ENCODE measurements at places on chromosomes 2 and 18.

- no peak for DNase-seq
Measured at GRCh38 chr18:2984091-2984490, 28.9 kb downstream of the LPIN2 start.

GRCh38 chr2:99552529-99552928 is 62.7 kb upstream of the REV1 start:
- DNase-seq, result no peak

DNA sequence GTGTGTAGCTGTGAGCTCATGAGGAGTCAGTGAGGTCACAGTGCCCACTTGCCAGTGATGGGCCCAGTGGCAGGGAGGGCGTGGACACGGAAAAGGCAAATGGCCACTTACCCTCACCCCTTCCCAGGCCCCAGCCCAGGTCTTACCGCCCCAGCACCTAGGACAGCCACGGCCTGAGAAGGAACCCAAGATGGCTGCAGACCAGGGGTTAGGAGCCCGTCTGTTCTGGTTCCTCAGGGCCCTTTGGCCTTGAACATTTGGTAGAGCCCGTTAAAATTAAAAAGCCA is 74.1 kb downstream of the EMX1 start:
- DNase-seq, result no peak

- DNase-seq, result no peak
Measured at GRCh38 chr18:79789091-79789891, 8.4 kb upstream of the KCNG2 start.

GRCh38 chr2:52934920-52935640 is 832.5 kb upstream of the CHAC2 start:
- DNase-seq, result no peak

- DNase-seq, result no peak
Measured at GRCh38 chr18:40360558-40360957, 1594.5 kb upstream of the PIK3C3 start.

Measured in NCI-H82 (cell line).